GM12892 (cell line): ENCODE measurements at places on chromosomes 3 and 15.

- no peak for DNase-seq
These were observed 618.3 kb upstream of the AGTR1 start for GRCh38 chr3:148079370-148079769.

DNA sequence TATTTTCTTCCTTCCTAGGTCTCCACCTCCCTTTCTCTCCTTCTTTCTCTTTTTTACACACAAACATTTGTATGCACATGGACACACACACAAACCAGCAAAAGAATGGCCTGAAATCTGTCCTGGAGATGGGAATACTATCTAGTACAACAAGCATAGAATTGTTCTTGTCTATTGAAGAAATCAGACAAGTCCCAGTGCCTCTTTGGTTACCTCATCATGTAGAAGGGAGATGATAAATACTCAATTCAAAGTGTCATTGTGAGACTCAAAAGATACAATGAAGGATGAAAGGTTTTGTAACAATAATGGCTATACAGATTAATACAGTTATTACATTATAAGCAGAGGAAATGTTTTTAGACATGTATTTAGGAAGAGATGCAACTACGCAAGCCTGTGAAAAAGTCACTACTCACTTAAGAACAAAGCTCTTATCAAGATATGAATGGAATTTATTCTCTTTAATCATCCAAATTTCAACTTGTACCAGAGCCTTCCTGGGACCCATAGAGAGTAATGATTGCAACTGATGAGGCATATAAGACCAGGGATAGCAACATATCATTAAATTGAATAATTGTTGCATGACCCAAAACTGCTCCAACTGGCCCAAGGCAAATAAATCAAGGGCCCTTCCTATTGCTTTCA, 43.2 kb downstream of the P3H2 start:
- DNase-seq = no peak

GRCh38 chr15:31153531-31153930, 52.0 kb upstream of the TRPM1 start:
- no peak for DNase-seq

GRCh38 chr3:171391432-171391831, 68.8 kb downstream of the TNIK start:
- no peak for DNase-seq

GRCh38 chr15:42148808-42149492, 7.5 kb downstream of the PLA2G4F start:
- DNase-seq = no peak

DNA sequence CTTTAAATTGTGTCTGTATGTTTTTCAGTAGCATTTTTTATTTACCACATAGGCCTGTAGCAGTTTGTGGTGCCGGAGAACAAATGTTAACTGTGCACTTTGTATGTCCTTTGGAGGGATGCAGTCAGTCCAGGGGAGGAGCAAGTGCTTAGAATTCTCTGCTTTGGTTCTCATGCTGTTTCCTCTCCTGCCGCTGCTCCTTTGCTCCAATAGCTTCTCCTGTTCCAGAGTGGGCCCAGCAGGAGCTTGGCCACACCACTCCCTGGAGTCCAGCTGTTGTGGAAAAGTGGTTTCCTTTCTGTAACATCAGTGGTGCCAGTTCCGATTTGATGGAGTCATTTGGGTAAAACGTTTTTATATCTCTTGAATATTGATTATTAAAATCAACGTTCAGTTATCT, 16.6 kb downstream of the TICRR start:
- no peak for DNase-seq

DNA sequence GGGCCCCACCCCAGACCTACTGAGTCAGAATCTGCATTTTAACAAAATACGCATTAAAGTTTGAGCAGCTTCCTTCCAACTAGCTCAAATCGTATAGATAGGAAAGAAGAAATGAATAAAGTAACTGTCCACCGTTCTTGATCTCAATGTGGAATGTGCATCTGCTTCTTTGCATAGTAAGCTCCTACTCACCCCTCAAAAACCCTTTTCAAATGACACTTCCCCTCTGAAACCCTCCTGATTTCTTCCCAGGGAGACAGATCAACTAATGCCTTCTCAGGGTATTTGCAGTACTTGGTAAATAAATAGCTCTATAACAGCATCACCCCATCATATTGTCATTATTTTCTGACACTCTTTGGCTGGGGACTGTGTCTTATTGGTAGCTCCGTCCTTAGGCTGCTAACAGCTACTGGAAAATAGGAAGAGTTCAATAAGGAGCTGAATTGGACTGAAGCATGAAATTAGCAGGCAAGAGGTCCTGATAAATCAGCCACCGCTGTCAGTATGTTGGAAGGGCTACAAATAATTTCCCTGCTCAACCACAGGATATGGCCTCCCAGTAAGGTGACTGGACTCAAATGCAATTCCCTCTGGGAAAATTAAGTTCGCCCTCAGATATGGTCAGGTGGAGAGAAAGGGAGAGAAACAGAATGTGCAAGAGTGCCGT, 10.2 kb downstream of the OXTR start:
- no peak for DNase-seq

- no peak for DNase-seq
These were observed 77.4 kb downstream of the ANP32A start for GRCh38 chr15:68743256-68743655.

GRCh38 chr3:89107461-89108290, at the start of gene EPHA3:
TSS of gene EPHA3 (plus strand) at chr3:89107621. CDS start at chr3:89107749, 128 bp downstream.
- no peak for DNase-seq

GRCh38 chr3:150409125-150409511, 1.0 kb downstream of the TSC22D2 start:
- no peak for DNase-seq

DNA sequence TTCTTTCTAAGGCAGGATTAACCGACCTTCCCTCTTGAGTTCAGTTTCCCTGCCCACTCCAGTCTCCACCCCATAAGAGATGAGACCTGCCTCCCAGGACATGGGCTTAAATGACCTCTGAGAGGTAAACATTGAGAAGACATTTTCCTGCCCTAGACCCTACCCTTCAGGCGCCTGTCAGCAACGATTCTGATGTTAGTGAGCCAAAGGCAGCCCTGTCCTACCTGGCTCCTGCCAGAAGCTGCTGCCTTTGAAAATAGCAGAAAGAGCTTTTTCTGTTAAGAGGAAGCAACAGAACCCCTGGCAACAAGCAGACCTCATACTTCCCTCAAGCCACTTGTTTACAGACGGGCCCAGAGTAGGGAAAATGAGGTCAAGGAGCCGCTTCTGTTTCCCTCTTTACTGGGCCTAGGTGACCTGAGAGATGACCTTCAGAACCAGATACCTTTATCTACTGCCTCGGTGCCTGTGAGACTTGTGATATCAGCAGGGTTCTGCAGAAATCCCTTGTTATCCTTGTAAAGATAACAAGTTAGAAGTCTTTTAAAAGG, 52.0 kb downstream of the CD200R1L start:
- no peak for DNase-seq

DNA sequence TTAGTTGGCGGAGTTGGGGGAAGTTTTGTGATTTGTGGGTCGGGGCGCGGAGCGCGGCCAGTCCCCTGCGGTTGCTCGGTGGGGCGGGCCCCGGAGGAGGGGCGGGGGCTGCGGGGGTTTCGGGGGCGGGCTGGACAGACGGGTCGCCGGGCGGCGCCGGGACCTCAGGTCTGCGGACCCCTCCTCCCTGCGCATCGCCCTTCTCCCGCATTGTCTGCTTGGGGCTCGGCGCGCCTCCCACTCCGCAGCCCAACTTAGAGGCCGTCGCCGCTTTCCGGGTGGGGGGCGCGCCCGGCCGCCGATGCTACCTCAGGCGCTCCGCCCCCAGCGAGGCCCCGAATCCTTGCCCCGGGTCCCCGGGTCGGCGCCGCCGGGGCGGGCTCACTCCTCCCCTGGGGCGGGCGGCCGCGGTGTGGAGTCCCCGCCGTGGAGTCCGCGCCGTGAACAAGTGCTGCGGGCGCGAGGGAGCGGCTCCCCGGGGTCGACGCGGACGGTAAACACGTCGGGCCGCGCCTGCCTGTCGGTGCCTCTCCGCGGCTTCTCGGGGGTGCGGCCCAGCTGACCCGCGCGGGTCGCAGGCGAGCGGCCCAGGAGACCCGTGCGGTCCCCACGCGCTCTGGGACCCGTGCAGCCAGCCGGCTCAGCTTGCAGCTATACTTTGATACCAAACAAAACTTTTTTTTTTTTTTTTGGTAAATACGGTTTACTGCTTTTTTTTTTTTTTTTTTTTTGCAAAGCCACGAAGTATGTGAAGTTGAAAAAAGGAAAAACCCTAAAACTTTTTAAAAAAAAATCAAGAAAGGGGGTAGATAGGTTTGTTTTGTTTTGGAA, 624 bp downstream of the AKAP13 start:
- DNase-seq = peak; percentile 41

DNA sequence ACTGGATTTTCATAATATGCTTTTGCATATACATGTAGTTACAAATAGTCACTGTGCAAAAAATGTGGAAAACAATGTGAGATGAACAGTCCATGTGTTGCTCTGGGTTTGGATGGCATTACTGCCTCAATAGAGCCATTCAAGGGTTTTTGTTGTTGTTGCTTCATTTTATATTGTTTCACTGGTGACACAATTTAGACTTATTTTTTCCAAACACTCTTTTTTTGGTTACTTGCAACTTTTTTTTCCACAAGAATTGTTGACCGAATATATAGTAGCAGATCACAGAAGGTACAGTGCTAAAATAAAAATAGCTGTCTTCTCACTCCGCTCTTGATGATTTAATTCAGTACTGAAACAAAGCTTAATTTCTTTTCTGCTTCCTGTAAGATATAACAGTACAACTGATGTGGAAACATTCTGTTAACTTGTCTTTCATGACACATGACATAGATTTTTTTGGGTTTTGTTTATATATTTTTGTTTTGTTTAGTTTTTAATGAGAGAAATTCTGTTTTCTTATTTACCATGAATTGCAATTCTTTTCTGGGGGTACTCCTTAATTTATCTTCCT, 618.6 kb downstream of the NAALADL2 start:
- DNase-seq = no peak

- no peak for DNase-seq
These were observed 99.9 kb downstream of the CD200R1L start for GRCh38 chr3:112746675-112747280.

- DNase-seq = no peak
These were observed 33.1 kb upstream of the UBE2Q2 start for GRCh38 chr15:75809986-75810750.

GRCh38 chr15:40952301-40952900, 870 bp upstream of the CHAC1 start:
- no peak for DNase-seq

DNA sequence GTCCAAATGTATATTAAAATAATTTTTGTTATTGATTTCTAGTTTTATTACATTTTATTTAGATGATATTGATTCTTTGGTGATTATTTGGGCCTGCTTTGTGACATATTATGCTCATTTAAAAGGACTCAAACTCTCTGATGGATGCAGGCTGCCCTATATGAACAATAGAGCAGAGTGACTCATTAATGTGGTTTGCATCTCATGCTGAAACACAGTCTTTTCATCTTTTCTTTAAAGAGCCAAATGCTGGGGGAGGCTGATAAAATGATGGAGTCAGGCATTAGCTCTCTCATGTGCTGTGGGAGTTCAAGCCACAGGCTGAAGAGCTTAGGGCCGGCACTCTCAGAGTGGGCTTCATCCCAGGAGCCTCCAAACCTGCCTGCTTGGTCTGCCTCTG, 7.2 kb downstream of the PLA1A start:
- no peak for DNase-seq

DNA sequence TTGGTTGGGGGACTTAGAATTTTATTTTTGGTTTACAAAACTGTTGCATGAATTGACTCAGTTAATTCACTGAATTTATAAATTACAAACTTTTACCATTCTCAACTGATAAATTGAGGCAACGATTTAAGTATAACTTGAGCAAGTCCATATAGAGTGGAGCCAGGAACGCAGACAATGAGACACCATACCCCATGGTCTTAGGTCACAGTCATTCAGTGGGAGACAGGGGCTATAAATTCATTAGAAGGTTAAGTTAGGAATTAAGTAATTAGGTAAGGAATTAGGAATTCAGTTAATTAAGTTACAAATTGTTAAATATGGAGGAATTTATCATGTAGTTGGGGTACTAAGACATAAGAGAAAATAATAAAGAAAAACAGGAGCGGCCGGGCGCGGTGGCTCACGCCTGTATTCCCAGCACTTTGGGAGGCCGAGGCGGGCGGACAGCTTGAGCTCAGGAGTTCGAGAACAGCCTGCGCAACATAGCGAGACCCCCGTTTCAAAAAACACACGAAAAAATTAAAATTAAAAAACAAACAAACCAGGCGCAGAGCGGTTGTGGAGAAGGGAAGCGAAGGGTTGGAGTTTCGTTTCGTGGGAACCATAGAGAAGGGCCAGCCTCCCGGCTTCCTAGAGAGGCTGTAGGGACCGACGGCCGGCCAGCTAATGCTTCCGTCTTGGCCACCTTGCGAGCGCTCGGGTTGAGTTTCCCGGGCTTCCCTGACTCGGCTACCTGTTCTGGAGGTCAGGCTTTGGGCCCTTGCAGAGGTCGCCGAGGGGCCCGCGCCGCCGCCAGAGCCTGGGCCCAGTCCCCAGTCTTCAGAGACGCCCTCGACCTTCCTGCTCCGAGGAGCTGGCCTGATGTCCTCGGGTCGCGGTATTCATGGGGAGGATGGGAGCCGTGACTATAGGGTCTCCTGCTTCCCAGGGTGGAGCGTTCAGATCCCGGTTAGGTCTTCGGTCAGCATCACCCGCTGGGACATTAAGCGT, at the start of gene ZNF619:
Gene ZNF619, plus strand, starts transcription at position 645 of the 993 bp plus-strand sequence. CDS start 858 bp downstream, outside the sequence.
- DNase-seq = peak; percentile 69

- no peak for DNase-seq
These were observed 17.9 kb upstream of the TMCC1 start for GRCh38 chr3:129911261-129911861.

DNA sequence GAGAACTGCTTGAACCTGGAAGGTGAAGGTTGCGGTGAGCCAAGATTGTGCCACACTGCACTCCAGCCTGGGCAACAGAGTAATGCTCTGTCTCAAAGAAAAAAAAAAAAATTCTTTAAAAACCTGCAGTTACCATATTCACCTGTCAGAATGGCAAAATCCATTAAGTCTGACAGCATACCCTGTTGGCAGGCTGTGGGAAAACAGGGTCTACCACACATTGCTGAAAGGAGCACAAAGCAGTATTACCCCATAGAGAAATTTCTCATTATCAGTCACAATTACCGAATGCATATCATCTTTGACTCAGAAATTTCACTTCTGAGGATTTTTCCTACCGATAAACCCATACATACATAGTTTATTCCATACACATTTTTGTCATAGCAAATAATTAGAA, 264.1 kb upstream of the SLCO3A1 start:
- no peak for DNase-seq

DNA sequence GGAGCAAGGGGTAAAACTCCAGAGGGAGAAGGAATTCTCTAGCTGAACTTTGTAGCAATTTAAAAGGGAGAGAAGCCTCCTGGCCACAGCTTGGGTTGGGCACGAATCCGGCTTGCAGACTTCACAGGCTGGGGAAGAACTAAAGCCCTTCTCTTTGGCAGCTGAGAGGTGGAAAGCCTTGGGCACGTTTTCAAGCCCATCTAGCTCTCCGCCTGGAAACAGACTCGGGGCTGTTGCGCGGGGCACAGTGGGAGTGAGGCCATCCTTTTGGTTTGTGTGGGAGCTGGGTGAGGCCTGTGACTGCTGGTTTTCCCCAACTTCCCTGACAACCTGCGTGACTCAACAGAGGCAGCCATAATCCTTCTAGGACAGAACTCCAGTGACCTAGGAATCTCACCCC, 295.7 kb upstream of the ROBO1 start:
- no peak for DNase-seq

GRCh38 chr15:80966431-80967197, 23.0 kb downstream of the MESD start:
- no peak for DNase-seq

- no peak for DNase-seq
These were observed 3.9 kb downstream of the HSPBAP1 start for GRCh38 chr3:122789585-122790273.

GRCh38 chr15:56774356-56774755, 41.0 kb upstream of the ZNF280D start:
- DNase-seq = no peak
